Inflammatory macrophage treated with lipopolysaccharide for 4 hours (primary cell): ENCODE measurements at places on chromosomes 16 and 17.

- peak; percentile 93 for DNase-seq
Measured at GRCh38 chr17:65099941-65100315, 37.2 kb upstream of the RGS9 start.

- peak; percentile 50 for DNase-seq
Measured at GRCh38 chr17:75006653-75007052, 5.8 kb upstream of the MRPL58 start.

DNA sequence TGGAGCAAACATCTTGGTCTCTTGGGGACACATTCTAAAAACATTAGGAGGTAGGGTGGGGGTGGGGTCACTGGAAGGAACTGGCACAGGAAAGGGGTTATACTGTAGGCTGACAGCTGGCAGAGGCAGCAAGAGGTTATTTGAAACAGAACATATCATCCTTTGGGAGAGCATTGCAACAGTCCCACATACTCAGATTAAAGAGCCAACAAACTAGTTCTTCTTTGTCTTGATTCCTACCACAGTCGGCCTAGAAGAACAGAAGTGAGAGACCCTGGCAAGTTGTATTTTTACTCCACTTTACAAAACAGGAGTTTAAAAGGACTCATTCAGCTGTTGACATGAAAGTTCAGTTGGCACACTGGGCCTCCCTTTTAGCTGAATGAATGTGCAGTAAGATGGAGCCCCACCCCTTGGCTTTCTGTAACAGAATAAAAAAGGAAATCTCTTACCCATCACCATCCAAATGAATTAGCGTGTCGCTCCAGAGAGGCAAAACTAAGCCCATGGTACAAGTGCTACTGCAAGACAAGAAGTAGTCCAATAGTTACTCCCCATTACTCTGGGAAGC is 54.6 kb upstream of the CORO6 start:
- DNase-seq: no peak

GRCh38 chr16:55908641-55909040 is 33.5 kb upstream of the CES5A start:
- DNase-seq: no peak

- DNase-seq: no peak
Measured at GRCh38 chr17:50060951-50061712, 5.2 kb downstream of the ITGA3 start.

DNA sequence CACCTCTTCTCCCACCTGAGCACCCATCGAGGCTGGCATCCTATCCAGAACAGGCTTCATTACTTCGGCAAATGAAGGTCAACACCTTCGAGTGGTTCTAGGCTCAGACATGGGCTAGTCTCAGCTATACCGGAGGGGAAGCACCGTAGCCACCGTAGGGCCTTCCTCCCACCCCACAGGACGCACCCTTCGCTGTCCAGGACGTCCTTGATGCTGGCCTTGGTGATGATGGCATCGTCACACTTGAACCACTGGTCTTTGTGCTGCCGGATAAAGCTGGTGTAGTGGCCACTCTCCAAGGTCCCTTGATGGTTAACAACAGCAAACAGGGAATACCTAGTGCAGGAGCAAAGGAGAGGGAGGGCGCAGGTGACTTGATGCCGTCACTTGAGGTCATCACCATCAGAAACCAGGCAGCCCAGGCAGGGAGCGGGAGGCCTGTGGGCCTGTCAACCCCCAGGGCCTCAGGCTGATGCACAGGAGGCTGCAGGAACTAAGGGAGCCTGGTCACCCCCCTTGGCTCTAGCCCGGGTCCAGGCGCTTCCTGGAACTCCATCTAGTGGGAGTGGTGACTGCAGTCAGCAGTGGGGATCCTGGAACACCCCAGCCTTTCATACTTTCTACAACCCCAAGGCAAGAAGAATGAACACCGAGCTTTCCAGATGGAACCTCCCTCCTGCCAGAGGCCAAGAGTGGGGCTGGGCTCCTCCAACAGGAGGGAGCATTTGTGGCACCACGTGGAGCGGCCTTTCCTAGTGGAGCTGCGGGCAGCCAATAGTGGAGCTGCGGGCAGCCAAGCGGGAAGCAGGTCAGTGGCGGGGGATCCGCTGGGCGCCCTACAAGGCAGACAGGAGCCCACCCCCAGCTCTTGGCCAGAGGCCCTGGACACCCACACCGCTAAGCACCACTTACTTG is 38.5 kb downstream of the USP22 start:
- DNase-seq: no peak

DNA sequence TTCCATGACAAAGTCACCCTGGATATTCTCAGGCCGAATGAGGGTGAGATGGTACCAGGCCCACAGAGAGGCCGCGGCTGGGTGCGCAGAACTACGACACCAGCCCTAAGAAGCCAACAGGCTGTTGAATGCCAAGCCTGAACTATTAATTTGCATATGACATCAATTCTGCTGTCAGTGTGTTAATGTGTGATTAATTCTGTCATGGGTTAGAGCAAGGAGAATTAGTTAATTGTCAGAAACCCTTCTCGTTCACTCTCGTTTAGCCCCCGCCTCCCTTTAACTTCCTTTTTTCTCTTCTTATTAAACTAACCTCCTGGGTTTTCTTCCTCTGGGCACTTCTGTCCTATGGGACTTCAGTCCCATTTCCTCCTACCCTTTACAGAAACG is 123.4 kb downstream of the ZFHX3 start:
- peak; percentile 80 for DNase-seq

DNA sequence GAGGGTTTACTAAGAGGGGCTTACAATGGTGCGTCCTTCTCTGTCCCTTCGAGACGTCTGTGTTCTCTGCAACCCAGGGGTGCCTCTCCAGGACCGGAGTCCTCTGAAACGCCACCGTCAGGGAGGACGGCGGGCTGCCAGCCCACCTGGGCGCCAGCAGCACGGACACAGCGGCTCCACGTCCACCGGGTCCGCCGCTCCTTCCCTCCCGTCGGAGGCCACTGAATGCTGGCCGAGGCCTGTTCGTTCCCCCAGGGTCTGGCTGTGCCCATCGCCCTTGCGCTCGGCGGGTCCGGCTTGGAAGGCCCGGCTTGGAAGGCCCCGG is 403 bp downstream of the TEPSIN start:
- no peak for DNase-seq

DNA sequence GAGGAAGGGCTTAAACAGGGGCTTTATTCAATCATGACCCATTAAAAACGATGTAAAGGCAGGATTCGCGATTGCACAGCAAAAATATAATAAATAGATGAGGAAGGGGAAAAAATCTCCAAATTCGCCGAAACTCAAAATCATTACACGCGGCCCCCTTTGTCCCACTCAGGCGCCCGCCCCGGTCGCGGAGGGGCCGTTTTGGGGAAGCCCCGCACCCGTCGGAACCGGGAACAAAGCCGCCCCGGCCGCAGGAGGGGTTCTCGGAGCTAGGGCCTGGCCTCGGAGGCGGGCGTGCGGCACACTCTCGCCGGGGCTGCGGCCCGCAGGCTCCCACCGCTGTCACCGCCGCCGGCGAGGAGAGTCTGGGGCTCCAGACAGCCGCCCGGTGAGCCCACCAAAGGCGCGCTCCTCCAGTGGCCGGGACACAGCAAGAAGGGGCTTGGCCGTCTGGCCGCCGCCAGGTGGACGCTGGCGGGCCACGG is 521 bp downstream of the C16orf87 start:
- DNase-seq: peak; percentile 27

- peak; percentile 41 for DNase-seq
Measured at GRCh38 chr16:69930117-69930776, 20.9 kb upstream of the CLEC18A start.

DNA sequence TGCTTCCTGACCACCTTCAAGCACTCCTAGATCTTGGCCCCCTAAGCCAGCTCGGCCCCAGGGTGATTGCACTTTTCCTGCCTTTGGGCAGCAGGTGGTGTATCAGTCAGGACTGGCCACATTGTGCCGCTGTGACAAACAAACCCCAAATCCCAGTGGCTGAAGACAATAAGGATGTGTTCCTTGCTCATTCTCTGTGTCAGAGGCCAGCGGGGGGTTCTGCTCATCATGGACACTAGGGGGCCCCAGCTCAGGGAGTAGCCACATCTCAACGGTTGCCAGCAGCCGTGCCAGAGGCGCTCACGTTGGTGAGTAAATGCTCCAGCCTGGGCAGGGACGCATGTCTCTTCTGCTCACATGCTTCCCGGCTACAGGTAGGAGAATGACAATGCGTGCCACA is 60.4 kb downstream of the ZDHHC7 start:
- peak; percentile 48 for DNase-seq

DNA sequence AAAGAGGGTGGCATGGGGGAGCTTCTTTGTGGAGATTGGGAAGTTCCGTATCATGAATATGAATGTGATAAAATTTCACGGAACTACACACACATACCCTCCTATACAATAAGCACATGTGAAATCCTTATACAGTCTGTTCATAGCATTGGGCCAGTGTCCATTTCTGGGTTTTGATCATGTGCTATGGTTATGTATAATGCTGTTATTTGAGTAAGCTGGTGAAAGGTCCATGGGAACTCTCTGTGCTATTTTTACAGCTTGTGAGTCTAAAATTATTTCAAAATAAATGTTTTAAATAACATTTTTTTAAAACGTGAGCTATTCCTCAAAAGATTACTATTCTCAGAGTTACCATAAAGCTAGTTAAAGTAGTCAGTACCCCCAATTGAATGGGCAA is 205.2 kb upstream of the CACNG5 start:
- DNase-seq: no peak

- DNase-seq: peak; percentile 13
Measured at GRCh38 chr17:51435641-51436091, 175.3 kb downstream of the UTP18 start.

- no peak for DNase-seq
Measured at GRCh38 chr17:68385490-68386215, 71.6 kb downstream of the WIPI1 start.

DNA sequence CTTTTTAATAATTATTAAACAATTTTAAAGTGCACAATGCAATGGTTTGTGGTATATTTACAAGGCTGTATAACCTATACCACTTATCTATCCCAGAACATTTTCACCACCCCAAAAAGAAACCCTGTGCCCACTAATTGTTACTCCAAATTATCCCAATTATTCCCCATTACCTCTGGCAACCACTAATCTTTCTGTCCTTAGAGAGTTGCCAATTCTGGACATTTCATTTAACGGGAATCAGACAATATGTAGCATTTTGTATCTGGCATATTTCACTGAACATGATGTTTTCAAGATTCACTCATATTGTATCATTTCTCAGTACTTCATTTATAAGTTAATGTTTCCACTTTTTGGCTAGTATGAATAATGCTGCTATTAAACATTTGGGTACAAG is 103.1 kb upstream of the NACA2 start:
- DNase-seq: no peak

DNA sequence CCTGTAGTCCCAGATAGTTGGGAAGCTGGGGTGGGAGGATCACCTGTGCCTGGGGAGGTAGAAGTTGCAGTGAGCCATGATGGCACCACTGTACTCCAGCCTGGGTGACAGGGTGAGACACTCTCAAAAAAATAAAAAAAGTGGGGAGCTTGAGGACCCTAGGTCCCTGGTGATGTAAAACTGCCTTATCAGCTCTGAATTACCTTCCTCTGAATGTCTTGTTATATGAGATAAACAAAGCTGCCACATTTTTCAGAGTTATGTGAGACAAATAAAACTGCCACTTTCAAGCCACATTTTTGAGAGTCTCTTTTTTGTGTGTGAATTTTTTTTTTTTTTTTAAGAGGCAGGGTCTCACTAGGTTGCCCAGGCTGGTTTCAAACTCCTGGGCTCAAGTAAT is 32.0 kb upstream of the B4GALNT2 start:
- DNase-seq: no peak

DNA sequence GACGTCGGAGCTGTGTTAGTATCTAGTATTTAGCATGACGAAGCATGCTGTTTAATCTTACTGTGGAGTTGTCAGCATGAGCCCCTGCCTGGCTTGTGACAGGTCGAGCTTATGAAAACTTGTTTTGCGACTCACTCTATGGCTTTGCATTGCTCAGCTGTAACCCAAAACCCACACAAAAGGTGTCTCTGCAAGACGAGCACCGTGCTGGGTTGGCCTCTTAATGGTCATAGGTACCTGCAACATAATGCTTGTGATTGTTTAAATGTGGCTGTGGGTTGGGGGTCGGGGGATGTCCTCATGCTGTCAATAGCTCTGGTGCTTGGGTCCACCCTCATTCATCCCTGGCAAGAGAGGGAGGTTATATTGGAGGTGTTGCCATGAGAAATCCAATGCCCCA is 5.4 kb downstream of the NTN1 start:
- DNase-seq: no peak

- no peak for DNase-seq
Measured at GRCh38 chr17:45009676-45010467, 41.6 kb downstream of the DCAKD start.

- no peak for DNase-seq
Measured at GRCh38 chr17:41910701-41911391, 7.9 kb downstream of the ACLY start.

DNA sequence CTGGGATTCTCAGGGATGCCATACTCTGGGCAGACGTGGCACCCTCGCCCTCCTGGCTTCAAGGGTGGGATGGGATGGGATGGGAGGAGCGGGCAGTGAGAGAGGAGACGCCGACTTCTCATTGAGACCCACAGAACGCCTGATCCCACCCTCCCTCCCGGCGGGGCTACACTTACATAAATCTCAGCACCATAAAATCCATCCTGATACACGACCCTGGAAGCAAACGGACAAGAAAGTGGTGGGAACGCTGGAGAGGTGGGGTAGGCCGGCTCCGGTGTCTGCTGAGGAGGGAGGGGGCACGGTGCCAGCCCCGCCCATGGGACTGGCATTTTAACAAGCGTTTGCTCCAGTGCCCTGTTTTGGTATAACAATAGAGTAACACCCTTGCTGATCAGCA is 21.9 kb downstream of the ENGASE start:
- DNase-seq: no peak

DNA sequence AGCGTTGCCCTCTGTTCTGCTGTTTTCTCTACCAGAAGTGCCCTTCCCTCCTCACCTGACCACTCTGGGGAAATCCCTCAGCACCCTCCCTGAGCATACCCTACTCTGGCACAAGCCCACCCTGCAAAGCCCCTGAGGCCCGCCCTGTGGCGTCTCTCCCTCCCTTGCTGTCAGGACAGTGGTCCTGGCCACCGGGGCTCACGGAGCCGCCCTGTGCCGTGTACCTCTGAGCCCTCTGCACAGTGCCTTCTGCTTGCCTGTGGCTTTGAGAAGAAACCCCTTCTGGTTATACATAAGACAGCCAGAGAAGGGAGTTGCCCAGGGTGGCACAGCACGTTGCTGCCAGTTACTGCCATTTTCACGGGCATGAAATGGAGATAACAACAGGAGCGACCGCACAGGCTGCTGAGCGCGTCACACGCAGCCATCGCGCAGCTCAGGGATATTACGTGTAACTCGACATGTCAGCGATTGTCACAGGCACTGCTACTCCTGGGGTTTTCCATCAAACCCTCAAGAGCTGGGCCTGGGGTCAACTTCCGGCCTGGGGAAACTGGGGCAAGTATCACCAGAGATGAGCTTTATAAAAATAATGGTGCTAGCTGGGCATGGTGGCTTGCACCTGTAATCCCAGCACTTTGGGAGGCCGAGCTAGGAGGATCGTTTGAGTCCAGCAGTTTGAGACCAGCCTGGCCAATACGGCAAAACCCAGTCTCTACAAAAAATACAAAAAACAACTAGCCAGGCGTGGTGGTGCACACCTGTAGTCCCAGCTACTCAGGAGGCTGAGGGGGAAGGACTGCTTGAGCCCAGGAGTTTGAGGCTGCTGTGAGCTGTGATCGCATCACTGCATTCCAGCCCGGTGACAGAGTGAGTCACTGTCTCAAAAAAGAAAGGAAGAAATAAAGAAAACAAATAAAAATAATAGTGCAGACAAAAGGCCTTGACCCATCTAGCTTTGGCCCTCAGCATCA is 14.8 kb downstream of the SCGB1C2 start:
- DNase-seq: no peak
